ENCODE measurements at places on chromosomes 2 and 18.

GRCh38 chr2:771538-771937 lies 94.3 kb upstream of the TMEM18 start:
- DNase-seq: no peak

- DNase-seq: no peak
Measured at GRCh38 chr18:33201509-33201926, 239.0 kb downstream of the CCDC178 start.

DNA sequence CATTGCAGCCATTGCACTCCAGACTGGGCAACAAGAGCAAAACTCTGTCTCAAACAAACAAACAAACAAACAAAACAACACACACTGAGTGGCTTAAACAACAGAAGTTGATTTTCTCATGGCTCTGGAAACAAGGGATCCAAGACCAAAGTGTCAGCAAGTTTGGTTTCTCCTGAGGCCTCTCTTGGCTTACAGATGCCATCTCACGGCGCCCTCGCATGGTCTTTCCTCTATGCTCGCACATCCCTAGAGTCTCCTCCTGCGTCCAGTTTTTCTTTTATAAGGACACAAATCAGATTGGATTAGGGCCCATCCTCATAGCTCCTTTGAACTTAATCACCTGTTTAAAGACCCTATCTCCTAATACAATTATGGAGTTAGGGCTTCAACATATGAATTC lies 133.4 kb upstream of the LRRTM1 start:
- DNase-seq: no peak

- no peak for DNase-seq
Measured at GRCh38 chr2:37847792-37848191, 77.3 kb upstream of the RMDN2 start.

GRCh38 chr2:20393986-20394385 lies 43.3 kb upstream of the PUM2 start:
- DNase-seq: no peak

GRCh38 chr18:7393080-7393479 lies 162.2 kb downstream of the LRRC30 start:
- DNase-seq: no peak

DNA sequence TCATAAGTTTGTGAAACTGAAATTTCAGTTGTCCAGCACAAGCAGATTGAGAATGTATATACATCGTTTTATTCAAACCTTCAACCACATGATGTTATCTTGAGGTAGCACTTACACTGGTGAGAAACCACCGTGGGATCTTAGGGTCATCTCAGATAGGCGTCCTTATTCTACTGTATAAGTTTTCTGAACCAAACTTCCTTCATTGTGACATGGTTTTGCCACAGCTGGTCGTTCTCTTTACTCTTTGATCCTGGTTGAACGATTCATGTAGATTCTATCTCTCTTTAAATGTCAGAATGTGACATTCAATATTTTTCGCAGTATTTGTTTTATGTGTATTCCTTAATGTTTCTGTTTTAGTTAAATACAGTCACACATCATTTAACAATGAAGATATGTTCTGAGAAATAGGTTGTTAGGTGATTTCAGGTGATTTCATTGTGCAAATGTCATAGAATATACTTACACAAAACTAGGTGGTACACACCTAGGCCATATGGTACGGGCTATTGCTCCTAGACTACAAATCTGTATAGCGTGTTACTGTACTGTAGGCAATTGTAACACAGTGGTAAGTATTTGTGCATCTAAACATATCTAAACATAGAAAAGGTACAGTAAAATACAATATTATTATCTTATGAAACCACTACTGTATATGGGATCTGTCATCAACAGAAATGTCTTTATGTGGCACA lies 17.9 kb upstream of the ARHGAP25 start:
- DNase-seq: no peak

DNA sequence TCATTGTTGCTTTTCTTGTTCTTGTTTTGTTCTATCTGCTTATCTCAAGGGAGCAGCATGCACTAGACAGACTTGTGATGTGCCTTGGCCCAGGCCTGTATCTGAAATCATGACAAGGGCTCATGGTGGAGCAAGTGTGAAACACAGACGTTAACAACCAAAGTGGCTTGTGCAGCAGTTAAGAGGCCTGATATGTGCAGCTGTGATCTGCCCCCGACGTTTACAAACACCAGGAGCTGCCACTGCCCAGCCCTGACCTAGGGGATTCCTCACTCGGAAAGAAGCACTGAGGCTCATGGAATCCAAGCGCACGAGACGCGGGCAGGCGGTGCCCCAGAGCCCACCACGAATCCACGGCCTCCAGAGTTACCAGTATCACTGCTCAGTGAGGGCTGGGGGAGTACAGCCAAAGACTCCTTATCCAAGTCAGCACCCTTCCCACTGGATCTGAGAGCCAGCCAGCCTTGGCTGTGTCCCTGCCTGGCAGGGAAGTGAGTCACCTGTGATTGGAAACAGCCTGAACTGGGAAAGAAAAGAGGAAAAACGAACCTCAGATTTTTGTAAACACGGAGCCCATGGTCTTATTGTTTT lies 62.3 kb upstream of the SNTG2 start:
- no peak for DNase-seq

Data from stimulated activated CD4-positive, alpha-beta T cell treated with anti-CD3 and anti-CD28 coated beads, Interleukin-1b, Interleukin-23, amount 100 ng/mL, for 24 hours (primary cell).